ENCODE measurements at places on chromosomes 1 and 21.

GRCh38 chr1:71427066-71427465 is 346.2 kb upstream of the ZRANB2 start:
- no peak for DNase-seq

GRCh38 chr21:39144191-39144590 is 39.1 kb downstream of the PSMG1 start:
- DNase-seq, result no peak

- no peak for DNase-seq
Observed at GRCh38 chr1:86175756-86176155, 19.2 kb upstream of the COL24A1 start.

DNA sequence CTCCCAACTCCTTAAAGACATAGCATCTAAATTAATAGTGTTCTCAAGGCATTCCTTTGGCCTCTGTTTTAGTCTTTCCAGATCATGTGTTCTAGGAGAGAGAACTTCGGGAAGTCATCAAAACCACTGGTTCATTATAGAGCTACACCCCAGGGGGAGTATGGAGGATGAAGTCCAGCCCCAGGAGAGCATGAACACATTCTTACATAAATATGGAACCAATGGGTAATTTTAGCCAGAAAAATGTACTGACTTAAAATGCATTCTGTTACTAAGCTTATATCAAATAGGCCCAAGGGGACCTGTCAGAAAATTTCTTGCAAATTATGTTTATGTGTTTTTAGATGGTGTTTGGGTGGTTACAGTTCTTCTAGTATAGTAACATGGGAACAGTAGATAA is 165.2 kb downstream of the NTMT2 start:
- DNase-seq, result no peak

GRCh38 chr1:91997607-91998195 is 32.1 kb upstream of the EPHX4 start:
- DNase-seq, result no peak

GRCh38 chr1:85320371-85321131 is 44.1 kb upstream of the BCL10 start:
- DNase-seq, result no peak

DNA sequence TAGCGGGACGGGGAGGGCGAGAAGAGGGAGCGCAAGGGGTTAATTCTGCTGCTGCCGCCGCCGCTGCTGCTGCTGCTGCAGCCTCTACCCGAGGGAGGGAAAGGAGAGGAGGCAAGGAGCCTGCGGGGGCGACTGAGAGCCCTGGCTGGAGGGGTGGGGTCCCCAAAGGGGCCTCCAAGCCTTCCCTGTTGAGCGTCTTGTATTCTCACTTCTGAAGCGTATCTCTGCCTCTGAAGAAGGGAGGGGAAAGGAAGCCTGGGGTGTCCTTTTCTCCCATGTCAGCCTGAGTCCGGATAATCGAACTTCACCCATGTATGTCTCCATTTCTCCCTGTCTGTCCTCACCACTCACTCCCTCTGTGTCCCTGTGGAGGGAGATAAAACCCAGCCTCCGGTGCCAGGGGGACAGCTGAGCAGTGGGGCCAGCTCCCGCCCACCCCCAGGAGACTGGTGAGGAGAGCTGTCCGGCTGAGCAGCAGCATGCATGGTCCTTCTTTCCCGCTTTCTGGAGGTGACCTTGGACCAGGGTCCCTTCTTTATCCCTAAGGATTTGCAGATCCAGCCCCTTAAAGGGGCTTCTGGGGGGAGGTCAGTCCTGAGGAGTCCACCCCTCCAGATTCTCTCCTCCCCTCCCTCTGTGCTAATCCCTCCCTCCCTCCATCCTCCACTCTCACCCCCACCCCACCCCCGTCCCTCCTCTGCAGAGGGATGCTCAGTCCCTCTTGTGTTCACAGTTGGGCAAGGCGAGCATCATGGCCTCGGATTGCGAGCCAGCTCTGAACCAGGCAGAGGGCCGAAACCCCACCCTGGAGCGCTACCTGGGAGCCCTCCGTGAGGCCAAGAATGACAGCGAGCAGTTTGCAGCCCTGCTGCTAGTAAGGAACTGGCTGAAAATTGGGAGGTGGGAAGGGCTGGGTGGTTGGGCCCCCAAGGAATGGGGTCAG is 1.0 kb downstream of the NCDN start:
- no peak for DNase-seq

- no peak for DNase-seq
Observed at GRCh38 chr1:53557369-53557768, 98.2 kb downstream of the DMRTB1 start.

GRCh38 chr1:9538669-9539164 is 548 bp upstream of the SLC25A33 start:
- DNase-seq, result no peak

- DNase-seq, result no peak
Observed at GRCh38 chr1:224273641-224274040, 56.3 kb downstream of the NVL start.

GRCh38 chr21:19807201-19807600 is 1191.0 kb upstream of the NCAM2 start:
- no peak for DNase-seq

DNA sequence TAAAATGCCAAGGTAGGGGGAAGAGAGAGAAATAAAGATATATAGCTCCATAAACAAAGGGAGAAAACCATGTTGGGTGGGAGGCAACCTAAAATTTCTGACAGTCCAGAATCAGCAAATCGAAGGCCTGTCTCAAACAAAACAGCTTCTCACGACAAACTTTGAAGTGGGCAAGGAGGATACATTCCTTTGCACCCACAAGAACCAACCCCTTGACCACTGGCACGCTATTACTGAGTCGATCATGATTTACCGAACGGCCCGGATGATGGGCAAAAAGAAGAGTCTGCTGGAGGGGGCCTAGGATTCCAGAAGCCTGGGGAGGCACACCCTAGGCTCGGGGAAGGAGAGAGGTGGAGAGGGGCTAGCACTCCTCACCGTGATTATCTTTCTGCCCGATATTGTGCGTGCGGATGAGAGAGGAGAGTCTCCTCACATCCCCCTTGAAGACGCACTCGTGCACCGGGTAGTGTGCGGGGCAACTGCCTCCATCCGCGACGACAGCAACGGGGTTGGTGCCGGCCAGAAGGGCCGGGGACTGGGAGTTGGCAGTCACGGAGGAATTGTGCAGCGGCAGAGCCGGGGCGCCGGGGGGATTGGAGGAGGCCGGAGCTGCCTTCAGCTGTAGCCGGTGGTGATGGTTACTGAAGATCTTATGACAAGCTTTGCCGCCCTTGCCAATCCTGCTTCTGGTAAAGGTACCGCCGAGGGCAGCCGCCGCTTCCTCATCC is 756 bp downstream of the ANKRD13C start:
- peak; percentile 8 for DNase-seq

- no peak for DNase-seq
Observed at GRCh38 chr1:41783189-41783639, 135.5 kb downstream of the HIVEP3 start.

DNA sequence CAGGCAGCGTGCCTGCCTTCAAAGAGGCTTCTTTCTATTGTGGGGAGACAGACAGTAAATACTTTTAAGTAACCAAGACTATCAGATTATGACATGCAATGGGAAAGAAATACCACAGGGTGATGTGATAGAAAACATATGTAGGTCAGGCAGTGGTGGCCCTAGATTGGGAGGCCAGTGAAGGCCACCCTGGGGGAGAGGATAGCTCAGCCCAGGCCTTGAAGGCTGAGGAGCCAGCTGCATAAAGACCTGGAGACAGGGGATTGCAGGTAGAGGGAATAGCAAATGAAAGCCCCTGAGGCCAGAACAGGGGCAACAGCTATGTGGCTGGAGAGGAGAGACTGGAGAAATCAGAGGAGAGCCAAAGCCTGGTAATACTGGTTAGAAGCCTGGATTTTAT is 4.0 kb downstream of the SOX13 start:
- no peak for DNase-seq

GRCh38 chr1:167165948-167166689 is 54.6 kb upstream of the POU2F1 start:
- no peak for DNase-seq

GRCh38 chr1:14565090-14565489 is 33.4 kb upstream of the KAZN start:
- no peak for DNase-seq

DNA sequence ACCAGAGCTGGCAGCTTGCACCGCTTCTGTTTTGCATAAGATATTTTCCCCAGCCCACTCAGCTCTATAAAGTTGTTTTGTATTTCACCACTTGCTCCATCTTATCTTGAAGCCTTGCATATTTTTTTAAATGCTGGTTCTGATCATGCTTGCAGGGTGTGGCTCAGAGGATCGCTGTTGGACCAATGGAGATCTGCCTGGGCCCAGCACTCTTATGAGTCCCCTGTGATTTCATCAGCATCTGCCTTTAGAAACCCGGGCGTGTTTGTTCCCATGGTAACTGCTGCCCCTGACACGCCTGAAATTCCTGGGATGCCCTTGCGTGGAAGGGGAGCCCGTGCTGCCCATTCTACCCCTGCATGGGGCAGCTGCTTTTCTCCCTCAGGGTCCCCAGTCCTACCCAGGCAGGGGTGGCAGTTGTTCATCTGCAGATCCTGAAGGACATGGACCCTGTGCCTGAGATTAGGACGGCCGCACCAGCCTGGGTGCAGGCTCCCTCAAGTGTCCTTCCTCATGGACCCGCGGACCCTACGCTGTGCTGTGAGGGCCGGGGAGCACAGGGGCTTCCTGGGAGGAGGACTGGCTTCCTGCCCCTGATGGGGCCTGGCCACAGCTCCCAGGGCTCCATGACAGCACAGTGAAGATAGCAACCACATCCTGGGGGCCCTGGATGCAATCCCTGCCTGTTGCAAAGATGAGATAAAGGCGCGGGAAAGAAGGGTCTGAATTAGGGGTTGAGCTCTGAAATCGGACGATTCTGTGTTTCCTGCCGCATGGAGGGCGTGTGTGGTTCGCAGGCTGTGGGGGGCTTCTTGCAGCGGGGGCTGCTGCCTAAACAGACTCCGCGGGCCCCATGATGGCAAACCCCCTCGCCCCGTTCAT is 226.5 kb downstream of the SDCCAG8 start:
- DNase-seq, result no peak

DNA sequence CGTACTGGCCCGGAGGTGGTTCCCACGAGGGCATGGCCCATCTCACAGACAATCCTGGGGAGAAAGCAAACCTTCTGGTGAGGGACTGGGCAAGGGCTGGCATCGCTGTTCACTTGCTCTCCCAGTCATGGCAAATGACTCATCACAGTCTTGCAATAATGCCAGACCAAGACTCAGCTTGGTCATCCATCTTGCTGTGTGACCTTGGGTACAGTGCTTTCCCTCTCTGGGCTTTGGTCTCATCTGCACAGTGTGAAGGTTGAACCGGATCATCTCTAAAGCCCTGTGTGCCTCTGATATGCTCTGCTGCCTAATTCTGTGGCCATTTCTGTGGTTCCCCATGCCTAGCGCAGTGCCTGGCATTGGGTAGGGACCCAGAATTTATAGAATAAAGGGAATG is 143.6 kb upstream of the CD34 start:
- DNase-seq, result no peak

- DNase-seq, result no peak
Observed at GRCh38 chr1:93605812-93606512, 75.7 kb downstream of the BCAR3 start.

DNA sequence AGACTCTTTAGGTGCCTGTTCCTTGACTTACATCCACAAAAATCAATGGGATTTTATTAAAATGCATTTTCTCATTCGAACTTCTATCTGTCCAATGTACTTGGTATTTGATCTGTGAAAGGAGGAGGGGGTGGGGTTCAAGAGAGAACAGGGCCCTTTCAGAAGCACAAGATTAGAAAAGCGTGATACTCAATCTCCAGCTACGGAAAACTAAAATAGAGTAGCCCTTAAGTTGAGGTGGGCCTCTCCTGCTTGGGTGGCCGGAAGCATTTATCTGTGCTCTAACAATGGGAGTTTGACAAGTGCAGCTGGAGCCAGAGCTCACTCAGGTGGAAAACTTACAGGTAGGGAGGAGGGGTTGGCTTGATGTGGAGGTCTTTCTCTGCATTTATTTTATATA is 462 bp upstream of the RXRG start:
- DNase-seq, result no peak

GRCh38 chr1:158396646-158397045 is 2.6 kb downstream of the OR10T2 start:
- no peak for DNase-seq

DNA sequence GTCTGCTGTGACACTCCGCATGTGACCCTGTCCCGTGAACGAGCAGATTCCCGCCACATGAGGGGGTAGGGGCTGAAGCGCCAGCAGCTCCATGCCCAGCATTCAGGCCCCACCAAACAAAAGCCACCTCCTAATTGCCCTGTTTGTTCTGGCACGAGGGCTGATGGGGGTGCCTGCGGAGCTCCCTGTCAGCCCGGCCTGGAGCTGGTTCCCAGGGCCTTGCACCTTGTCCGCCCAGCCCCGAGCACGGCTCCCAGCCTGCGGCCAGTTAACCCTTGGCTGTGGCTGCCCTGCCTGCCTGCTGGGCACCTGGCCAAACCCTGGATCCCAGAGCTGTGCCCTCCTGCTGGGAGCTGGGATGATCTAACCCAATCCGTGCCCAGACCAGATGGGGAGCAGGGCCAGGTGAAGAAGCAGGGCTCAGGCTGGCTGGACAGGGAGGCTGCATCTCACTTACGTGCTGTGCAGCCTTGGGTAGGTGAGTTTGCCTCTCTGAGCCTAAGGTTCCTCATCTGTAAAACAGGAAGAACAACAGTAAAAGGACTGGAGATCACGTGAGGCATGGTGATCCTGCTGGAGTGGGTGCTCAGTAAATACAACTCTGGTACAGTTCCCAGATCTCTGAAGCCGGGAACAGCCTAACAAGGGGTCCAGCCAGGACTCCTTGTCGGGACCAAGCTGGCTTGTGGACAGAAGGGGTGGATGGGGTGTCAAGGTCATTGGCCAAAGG is 110.9 kb upstream of the IFFO2 start:
- DNase-seq, result no peak

DNA sequence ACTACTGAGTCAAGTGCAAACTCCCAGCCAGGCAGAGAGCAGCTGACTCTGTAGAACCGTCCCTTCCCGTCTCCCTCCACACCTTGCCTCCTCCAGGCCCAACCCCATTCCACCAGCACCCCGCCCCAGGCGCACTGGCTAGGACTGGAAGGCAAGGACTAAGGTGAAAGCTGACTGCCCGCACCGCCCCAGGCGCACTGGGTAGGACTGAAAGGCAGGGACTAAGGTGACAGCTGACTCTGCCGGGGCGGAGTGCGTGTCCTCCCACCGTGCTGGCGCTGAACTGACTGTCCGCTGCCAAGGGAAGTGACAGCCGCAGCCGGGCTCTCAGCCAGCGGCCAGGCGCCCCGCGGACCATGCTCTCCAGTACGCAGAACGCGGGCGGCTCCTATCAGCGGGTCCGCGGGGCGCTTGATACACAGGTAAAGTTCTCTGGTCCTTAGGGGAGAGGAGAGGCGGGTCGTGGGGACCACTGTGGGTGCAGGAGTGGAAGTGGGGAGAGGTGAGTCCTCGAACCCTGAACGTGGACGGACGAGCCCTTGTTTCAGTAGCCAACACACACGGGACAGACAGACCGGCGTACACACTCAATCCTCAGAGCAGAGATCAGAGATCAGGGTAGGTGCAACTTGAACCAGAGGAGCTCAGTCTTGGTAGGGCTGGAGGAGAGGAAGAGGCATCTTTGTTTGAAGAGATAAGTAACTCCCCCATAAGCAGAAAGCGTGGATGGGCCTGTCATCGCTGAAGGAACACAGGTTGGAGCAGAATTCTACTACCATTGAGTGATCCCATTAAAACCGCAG is 58.0 kb downstream of the RBM11 start:
- DNase-seq, result no peak

GRCh38 chr1:60274422-60275290 is 201.1 kb upstream of the C1orf87 start:
- DNase-seq, result no peak

Measured in GM18507 (cell line).